ENCODE measurements at places on chromosomes 1 and 21.

DNA sequence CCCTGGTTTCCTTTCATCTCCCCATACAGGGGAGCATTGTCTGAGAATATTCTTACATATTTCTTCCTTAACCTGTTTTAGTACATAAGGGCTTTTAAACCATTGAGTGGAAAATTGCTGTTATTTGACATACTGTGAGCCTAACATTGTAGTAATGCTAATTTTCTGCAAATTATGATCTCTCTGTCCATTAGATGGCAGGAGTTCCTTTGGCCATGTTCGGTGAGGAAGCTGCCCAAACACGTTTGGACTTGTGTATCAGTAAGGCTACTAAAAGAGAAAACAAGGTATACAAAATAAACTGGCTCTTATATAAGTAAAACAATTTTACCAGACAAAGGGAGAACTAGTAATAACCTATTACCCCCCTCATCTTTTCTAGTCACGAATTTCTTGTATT lies 29.2 kb downstream of the CDC7 start:
- no peak for DNase-seq

GRCh38 chr21:29213513-29214385 lies 83.3 kb downstream of the MAP3K7CL start:
- DNase-seq: no peak

DNA sequence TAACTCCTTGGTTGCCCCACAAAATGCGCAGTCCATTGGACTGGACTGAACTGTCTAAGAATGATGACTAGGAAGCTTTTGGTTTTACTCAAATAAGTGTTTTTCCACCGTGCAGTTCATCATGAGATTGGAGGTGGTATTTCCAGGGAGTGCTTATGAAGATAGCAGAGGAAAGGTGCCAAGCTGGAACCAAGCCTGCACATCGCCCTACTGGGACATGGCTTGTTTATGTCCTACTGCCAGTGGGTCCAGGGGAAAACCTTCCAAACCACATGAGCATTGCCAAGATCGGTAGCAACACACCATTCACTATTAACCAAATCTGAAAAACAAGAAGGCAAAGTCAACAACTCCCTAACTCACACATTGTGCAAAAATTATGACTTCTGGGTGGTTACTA lies 54.7 kb upstream of the DSCAM start:
- no peak for DNase-seq

DNA sequence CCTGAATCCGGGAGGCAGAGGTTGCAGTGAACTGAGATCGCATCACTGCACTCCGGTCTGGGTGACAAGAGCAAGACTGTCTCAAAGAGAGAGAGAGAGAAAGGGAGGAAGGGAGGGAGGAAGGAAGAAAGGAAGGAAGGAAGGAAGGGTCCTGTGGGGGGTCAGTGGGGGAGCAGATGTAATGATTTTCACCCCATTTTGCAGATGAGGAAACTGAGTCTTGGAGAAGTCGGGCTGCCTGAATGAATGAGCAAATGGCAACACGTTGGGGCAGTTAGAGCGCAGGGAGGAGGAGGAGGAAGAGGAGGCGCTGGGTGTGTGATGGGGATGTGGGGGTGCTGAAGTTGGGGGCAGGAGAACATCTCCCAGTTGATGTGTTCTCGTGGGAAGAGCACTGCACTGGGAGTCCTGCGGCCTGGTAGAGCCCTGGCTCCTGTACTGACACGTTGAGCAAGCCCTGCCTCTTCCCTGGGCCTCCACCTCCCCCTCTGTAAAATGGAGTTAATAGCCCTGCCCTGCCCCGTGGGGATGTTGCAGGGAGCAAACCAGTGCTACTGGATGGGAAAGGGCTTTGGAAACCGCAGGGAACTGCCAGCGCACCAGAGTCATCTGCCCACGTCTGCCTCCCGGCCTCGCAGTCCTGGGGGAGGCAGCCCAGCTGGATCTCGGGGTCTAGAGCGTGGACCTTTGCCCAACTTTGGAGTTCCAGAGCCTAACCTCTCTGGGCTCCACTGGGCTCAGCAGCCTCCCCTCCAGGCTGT lies 103.2 kb upstream of the CASZ1 start:
- no peak for DNase-seq

- DNase-seq: no peak
Measured at GRCh38 chr1:61092642-61093041, 10.3 kb downstream of the NFIA start.

- DNase-seq: no peak
Measured at GRCh38 chr21:41369920-41370839, 8.4 kb downstream of the MX2 start.

- DNase-seq: no peak
Measured at GRCh38 chr1:229913489-229913888, 153.5 kb upstream of the GALNT2 start.

DNA sequence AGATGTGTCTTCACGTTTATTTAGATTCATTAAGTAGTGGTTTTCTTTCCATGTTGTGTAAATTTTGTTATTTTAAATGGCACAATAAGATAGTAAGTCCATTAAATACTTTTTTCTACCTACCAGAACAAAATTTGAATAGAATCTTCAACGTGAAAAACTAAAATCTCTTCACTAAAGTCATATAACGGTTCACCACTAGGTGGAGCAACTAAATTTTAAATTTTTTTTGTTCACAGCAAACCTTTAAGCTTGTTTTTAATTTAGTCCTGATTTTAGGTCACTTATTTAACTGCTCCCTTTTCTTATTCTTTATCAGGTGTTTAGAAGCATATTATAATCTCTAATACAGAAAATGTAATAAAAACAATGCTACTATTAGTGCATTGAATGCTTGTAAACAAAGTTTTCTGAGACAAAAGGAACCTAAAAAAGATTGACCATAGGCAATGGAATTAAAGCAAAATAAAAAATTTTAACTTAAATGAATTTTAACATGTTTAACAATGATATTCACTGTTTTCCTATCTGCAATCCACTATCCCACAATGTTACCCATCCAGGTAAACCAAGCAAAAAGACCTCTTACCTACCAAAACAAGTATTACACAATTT lies 28.3 kb upstream of the PKN2 start:
- peak; percentile 44 for DNase-seq

DNA sequence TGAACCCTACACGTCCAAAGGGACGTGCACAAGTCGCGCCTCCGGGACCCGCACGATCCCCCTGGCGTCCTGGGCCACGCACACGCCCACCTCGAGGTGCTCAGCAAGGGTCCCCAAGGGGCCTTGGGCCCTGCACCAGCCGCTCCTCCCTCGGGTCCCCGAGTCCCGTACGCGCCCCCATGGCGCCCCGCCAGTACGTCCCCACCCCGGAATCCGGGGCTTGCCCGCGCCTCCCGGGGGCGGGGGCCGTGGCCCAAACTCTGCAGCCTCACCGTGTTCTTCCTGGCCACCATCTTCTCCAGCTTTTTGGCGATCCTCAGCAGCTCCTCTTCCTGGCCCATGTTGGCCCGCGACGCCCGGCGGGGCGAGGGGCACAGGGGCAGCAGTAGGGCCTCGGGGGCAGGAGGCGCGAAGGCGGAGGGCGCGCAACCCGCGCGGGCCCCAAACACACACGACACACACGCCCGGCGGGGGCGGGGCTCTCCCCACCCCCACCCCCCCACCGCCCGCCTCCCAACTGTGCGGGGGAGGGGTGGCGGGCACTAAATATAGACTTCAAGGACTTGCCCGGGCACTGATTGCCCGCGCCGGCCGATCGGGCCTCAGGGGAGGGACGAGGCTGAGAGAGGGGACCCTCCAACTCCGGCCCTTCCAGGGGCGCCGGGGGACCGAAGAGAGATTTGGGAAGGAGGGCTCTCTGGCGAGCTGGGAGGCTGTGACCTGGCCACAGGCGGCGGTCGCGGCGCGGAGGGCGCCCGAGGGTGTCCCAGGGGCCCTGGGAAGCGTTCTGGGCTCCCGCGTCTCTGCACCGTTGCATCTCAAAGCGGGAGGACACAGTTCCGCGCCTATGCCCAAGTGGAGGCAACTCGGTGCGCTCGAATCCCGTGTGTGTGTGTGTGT lies at the start of gene TCEA3:
TSS of gene TCEA3 (minus strand) at position 456 of the 900 bp plus-strand sequence. CDS start at position 341, 115 bp downstream.
- DNase-seq: peak; percentile 72

- DNase-seq: no peak
Measured at GRCh38 chr21:34857122-34857713, 188.4 kb downstream of the CLIC6 start.

- no peak for DNase-seq
Measured at GRCh38 chr1:43760745-43761317, 53.5 kb downstream of the ST3GAL3 start.

DNA sequence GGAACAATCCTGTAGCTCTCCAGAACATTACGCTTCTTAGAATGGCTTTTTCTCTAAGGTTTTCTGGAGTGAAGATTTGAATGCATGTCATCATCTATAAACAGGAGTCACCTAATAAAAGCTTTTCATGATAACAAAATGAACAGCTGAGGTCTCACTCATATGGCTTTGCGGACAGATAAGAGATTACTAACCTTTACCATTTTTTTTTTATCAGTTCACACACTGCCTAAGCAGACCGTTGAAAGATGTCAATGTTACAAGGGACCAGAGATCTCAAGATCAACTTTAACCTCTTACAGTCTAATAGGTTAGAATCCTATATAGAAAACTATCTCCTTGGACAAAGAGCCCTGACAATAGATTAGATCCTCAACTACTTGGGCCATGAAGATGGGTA lies 41.4 kb downstream of the SCMH1 start:
- DNase-seq: no peak

GRCh38 chr1:203349773-203350524 lies 973 bp downstream of the FMOD start:
- DNase-seq: no peak

GRCh38 chr1:212271823-212272485 lies 13.3 kb upstream of the PPP2R5A start:
- no peak for DNase-seq

GRCh38 chr1:119108988-119109387 lies 31.5 kb downstream of the WARS2 start:
- no peak for DNase-seq

- DNase-seq: no peak
Measured at GRCh38 chr1:20974951-20975350, 187.8 kb upstream of the HP1BP3 start.

GRCh38 chr1:213067352-213067751 lies 16.3 kb downstream of the RPS6KC1 start:
- no peak for DNase-seq

DNA sequence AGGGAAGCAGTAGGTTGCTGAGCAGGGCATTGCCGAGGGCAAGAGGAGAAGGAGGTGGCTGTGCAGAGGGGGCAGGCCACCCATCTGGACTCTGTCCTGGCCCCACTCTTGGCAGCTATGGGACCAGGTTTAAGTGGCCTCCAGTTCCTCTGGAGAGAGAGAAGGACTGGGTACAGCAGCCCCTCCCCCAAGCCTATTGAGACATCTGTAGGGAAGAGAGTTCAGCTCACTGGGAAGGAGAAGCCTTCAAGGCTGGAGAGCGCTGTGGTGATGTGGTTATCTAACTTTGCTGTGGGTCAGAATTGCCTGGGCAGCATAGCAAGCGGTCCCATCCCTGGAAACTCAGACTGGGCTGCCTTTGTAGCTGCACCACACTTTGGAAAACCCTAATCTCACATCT lies 93.9 kb downstream of the KCNJ15 start:
- no peak for DNase-seq

GRCh38 chr21:14487490-14488432 lies 58.4 kb downstream of the SAMSN1 start:
- no peak for DNase-seq

- no peak for DNase-seq
Measured at GRCh38 chr1:219959540-219960203, 31.3 kb upstream of the SLC30A10 start.

- peak; percentile 76 for DNase-seq
Measured at GRCh38 chr1:27341525-27342252, at the start of gene SYTL1. SYTL1 (plus strand) TSS chr1:27342022; CDS start chr1:27345335, 3,313 bp downstream.

- DNase-seq: no peak
Measured at GRCh38 chr1:172430128-172430454, 9.6 kb downstream of the C1orf105 start.

DNA sequence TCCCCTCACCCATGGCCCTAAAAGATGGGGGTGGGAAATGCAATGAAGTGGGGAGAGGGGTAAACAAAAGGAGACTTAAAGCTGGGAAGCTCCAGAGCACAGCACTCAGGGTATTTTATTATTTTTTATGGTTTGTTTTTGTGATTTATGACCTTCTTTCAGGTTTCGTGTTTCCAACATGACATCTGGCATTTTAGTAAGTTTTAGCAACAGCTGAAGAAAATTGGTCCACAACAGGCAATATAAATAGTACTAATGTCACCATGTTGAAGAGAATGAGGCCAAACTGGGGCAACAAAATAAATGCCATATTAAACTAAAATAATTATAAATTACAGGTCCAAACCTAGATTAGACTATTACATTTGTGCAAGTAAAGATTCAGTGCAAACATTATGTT lies 56.3 kb downstream of the TBX15 start:
- no peak for DNase-seq

DNA sequence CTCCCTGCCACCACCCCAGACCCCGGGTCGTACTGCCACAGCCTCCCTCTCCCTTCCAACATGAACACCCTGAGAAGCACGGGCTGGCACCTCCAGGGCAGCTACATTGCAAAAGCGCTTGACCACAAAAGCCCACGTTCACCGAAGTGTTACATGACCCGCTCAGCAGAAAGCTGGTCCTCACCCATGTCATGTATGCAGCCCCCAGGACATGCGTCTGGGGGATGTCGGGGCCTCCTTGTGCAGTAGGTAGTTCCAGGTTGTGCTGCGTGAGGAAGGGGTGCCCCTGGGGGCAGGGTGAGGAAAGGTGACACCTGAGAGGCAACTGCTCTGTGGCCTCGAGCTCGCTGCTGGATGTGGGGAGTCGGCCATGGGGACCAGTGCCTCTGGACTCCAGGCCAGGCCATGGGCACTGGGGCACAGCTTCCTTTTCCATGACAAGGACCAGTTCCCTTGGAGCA lies 102.0 kb upstream of the C1orf174 start:
- no peak for DNase-seq

- DNase-seq: peak; percentile 37
Measured at GRCh38 chr1:193190096-193190744, 3.8 kb upstream of the B3GALT2 start.

DNA sequence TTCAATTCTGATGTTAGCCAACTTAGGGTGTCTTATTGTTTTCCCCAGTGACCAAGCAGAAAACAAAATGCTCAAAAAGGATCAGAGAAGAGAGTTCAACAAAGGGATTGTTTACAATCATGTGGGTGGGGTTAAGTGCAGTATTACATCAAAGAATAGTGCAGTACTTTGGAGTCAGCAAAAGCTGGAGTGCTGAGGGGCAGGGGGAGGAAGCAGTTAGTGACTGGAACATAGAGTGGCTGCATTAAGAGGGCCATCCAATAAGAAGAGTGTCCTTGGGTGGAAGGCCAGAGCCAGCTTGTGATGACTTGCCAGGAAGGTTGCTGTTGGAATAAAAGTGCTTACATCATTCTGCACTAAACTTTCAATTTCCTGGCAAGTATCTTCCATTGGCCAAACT lies 175.5 kb downstream of the CYYR1 start:
- DNase-seq: no peak

- no peak for DNase-seq
Measured at GRCh38 chr1:106721790-106722189, 334.7 kb upstream of the PRMT6 start.

GRCh38 chr1:53398091-53398490 lies 61.1 kb upstream of the DMRTB1 start:
- DNase-seq: no peak

- DNase-seq: no peak
Measured at GRCh38 chr1:91170571-91170970, 148.7 kb upstream of the ZNF644 start.

- DNase-seq: peak; percentile 34
Measured at GRCh38 chr1:26234644-26235370, 807 bp downstream of the CEP85 start.

- DNase-seq: no peak
Measured at GRCh38 chr21:38060533-38060932, 144.3 kb upstream of the KCNJ6 start.
